Non-pigmented ciliary epithelial cell (primary cell): ENCODE measurements at places on chromosomes 4 and X.
A peak's percentile ranks its signal among the peaks of the same experiment; 100 is the strongest.

- no peak for DNase-seq
Measured at GRCh38 chr4:4507923-4508322, 33.9 kb downstream of the STX18 start.

- no peak for DNase-seq
Measured at GRCh38 chr4:84939113-84939512, 27.4 kb downstream of the WDFY3 start.

GRCh38 chrX:29662759-29663503, 552.4 kb upstream of the MAGEB2 start:
- peak; percentile 88 for DNase-seq

DNA sequence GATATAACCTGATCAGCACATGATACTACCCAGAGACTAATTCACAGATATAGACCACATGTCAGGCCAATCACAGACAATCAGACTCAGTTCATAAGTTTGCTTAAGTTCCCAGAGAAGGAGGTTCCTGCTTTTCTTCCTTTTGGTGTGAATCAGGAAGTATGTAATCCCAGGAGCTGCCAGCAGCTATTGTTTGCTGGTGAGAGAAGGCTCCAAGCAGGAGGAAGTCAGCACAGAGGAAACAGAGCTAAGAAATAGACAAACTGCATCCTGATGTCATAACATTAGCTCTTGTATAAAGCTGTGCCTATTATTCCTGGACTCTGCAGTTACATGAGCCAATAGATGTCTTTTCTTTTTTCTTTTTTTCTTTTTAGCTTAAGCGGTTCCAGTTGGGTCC, 50.9 kb downstream of the UCHL1 start:
- DNase-seq = no peak

DNA sequence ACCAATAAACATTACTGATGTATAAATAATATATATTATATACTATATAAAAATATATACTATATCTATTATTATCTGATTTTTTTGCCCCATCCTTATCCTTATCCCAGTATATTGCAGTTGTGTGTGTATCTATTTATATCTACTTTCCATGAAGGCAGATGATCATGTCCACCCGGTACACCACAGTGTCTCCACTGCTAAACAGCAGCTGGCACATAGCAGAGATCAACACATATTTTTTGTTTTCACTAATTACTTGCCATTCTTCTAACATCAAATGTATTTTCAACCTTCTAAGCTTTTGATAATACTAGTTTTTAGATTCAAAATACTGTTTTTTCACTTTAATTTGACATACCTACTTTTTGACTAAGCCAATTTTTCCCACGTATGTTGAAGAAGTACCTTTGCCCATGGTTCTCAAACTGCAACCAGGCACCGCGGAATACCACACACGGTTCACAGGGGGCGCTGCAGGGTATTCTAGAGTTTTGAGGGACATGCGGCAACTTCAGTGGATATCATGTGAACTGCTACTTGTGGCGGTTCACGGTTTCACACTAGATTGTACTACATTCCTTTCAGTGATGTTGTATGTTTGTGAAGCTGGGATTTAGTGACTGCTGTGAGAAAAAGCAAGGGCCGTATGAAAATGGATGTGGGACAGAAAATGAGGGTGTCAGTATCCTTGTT, 182.5 kb upstream of the NPY2R start:
- DNase-seq = no peak

DNA sequence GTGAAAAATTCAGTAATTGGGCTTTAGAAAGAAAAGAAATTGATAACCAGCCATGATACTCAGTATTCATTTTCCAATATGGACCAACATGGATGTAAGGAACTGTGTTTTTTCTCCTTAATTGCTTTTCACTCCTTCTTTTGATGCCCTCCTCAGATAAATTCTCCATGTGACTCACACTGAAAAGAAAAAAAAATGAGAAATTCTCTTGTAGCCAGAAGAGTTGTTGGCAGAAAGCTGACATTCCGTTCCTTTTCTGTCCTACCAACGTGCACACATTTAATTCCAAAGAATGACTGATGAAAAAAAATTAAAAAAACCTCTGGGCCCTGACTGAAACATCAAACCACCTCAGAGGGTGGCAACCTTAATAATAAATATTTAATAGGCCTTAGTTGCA, 153.1 kb downstream of the AMELX start:
- DNase-seq = no peak

DNA sequence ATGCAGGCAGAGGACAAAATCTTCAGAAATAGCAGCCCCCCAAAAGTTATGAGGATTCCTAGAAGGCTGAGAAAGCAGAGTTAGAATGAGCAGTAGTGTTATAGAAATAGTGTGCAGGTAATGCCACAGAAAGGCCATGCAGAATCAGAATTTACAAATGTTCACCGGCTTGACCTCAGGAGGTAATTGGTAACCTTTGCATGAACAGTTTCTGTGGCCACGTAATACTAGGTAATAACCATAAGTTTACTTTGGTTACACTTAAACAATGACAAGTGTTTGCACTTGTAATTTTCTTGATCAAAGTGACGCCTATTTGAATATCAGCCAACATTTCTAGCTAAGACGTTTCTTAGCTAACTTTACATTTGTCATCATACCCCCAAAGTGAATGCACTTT, 393.6 kb downstream of the GPAT3 start:
- DNase-seq = no peak

- no peak for DNase-seq
Measured at GRCh38 chr4:81754169-81754568, 282.5 kb upstream of the RASGEF1B start.

DNA sequence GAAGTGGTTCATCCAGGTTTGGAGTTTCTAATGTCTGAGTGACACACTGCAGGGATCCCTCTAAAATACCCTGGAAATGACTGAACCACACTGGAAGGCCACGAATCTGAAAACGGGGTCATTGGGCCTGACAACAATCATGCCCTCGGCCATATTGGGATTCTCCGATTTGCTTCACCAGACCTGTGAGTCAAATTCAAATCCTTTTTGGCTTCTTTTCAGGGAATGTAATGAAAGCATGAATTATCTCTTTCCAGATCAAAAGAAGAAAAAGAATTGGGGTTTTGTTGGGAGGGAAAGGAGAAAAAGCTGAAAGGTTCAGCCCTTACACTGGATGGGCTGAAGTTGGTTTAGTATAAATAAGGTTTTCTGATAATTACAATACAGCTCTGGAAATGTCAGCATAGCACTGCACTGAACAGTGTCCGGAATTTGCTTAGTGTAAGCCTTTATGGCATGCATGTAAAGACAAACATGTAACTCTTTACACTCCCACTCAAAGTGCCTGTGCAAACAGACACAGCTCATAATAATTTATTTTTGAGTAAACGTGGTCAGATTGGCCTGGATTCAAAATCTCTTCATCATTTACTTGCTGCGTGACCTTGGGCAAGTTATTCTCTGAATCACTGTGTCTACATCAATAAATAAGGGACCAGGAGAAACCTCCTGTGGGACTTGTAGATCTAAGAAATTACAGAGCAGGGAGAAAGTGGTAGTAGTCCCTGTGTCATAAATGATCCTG, 21.4 kb downstream of the CT47C1 start:
- no peak for DNase-seq

GRCh38 chr4:24806206-24806990, 11.0 kb downstream of the SOD3 start:
- no peak for DNase-seq

- no peak for DNase-seq
Measured at GRCh38 chr4:26861434-26862186, 969 bp downstream of the STIM2 start.

- DNase-seq = no peak
Measured at GRCh38 chr4:175460414-175460813, 351.6 kb downstream of the GPM6A start.

DNA sequence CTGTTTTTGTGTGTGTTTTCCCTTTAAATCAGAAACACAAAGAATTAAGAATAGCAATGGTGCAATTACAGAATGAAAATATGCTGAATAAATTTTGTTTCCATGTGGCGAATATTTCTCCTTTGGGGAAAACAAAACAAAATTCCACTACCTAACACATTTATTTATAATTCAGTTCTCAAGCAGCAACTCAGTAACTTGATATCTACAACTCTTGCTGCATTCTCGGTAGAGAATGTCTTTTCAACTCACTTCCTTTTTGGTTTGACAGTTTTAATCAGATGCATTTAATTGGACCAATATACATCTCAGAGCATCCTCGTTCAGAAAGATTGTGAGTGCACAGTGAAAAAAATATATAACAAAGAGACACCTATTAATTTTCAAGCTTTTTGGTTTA, 30.8 kb downstream of the ZNF827 start:
- DNase-seq = no peak

DNA sequence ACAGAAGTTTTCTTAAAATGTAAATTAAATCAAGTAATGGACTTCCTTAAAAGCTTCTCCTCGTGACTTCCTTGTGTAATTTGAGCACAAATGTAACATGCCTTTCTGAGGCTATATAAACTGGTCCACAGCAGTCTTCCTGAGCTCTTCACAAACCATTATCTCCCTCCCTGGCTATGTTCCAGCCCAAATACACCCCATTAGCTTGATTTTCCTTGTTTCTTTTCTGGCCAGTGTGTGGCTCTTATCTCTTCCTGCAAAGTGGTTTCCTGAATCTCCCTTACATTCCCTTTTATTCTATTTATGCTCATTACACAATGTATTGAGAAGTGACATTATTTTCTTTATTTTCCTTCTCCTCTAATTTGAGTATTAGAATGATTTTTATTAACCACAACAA, 1085.3 kb upstream of the PCDH10 start:
- peak; percentile 17 for DNase-seq

DNA sequence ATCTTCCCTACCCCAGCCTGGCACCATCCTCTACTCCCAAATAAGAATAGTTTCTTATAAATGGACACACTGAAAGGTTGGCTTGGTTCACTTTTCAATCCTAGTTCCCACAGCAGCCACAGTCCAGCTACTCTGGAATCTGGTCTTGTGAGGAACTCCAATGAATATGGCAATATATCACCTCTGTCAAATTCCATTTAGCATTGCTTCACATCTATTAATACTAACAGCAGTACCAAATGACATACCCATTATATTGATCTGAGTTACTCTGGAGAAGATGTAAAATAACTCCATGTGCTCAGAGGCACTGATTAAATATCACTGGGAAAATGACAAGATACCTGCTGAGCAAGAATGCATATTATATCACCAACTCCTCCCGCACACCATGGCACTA, 8.6 kb downstream of the OPHN1 start:
- no peak for DNase-seq

- no peak for DNase-seq
Measured at GRCh38 chr4:25865586-25865985, 2.8 kb upstream of the SEL1L3 start.

- DNase-seq = no peak
Measured at GRCh38 chrX:30812326-30812725, 76.7 kb downstream of the TAB3 start.

DNA sequence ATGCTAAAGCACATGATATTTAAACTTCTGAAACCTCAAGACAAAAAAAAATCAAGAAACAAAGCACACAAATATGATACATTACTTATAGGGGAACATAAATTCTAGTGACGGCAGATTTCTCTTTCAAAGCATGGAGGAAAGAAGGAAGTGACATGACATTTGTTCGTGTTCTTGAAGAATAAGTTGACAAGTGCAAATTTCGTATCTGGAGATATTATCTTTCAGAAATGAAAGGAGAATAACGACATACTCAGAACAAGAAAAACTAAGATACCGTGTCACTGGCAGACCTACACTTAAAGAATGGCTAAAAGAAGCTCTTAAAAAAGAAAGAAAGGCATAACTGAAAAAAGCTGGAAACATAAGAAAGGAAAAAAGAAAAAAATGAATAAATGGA, 16.6 kb downstream of the CENPVL2 start:
- DNase-seq = no peak

GRCh38 chrX:40581336-40581920, 658 bp downstream of the ATP6AP2 start:
- no peak for DNase-seq

GRCh38 chr4:170047771-170048354, 21.7 kb upstream of the MFAP3L start:
- DNase-seq = peak; percentile 28

DNA sequence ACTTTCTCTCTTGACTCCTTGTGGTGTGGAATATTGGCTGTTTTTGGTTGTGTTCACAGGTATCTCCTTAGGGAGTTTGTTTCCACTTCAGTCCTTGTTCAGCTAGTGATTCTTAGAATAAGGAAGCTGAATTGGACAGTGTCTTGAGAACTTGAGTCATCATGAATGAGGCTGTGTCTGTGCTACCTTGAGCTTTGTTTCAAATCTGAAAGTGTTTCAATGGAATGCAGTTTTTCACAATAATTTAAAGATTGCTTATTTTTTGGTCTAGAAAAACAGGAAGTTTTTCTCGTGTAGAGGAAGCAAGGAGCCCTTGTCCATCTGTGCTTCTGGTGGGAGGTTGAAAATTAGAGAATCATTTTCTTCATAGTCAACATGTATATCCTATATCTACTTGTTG, 76.5 kb downstream of the ZNF518B start:
- DNase-seq = no peak
